Activated naive CD4-positive, alpha-beta T cell (primary cell): ENCODE measurements at places on chromosomes 3 and 15.

DNA sequence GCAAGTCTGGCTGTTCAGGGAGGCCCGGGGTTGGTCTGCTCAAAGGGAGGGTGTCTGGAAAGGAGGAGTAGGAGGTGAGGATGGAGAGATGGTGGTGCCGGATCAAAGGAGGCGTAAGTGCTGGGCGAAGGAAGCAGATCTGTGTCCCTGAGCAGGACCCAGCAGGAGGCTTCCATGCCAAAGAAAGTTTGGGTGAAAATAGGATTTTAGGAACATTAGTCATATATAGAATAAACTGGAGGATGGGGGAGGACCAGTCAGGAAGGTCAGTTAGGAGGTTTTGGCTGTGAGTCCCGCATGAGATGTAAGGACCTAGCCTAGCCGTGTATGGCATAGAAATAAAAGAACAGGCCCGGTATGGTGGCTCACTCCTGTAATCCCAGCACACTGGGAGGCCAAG, 28.6 kb upstream of the VPS8 start:
- no peak for DNase-seq

DNA sequence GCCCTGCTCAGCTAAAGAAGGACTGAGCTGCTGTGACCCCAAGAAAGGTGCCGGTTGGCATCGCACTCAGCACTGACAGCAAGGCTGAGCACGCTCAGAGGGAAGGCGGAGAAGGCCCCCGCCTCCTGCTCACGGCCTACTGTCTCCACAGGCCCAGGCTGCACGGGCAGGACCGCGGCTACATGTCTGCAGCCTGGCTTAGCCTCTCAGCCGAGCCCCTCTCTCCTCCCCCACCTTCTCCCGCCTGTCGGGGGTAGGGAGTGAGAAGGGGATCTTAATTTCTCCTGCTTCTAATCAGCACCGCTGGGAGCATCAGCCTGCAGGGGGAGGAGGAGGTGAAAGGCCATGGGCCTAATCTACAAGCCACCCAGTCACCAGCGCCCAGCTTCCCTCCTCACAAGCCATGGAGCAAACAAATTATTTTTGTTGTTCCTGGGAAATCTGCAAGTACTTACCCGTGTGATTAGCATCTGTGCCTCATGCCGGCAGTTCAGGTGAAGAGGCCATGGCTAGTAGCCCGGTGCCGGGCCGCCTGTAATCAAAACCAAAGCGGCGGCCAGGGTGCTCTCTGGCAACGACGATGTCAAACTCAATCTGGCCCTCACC, 68.1 kb downstream of the EPHB3 start:
- DNase-seq = no peak

GRCh38 chr3:156535162-156535627, 19.7 kb downstream of the SSR3 start:
- DNase-seq = no peak

- DNase-seq = no peak
Measured at GRCh38 chr3:197542741-197543454, 12.9 kb downstream of the BDH1 start.

DNA sequence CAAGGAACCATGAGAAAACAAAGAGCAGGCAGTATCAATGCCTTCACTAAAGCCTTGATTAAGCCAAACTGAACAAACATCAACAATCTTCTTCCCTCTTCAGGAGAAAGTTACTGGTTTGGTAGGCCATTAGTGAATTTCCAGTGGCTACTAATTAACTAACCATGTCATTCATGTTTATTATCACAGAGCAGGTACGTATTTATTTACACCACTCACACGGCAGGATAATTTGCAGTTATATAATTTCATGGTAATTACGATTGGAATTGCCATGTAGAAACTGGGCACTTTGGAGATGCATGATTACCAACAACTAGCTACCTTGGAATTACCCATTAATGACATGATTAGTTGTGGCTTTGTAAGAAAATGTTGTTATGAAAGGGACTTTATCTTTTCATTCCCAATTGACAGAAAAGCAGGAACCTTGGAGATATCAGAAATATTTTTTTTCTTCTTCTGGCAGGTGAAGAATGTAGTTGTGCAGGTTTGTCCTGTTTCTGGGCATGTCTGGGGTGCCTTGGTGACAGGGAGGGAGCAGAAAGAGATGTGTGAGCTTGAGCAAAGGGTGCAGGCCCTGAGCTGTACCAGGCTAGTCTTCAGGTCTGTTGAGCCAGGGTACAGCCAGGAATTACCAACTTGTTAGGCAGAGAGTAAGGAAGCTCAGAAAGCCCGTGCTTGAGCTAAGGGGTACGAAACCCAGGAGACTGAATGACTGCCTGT, 310.7 kb downstream of the RORA start:
- DNase-seq = no peak

DNA sequence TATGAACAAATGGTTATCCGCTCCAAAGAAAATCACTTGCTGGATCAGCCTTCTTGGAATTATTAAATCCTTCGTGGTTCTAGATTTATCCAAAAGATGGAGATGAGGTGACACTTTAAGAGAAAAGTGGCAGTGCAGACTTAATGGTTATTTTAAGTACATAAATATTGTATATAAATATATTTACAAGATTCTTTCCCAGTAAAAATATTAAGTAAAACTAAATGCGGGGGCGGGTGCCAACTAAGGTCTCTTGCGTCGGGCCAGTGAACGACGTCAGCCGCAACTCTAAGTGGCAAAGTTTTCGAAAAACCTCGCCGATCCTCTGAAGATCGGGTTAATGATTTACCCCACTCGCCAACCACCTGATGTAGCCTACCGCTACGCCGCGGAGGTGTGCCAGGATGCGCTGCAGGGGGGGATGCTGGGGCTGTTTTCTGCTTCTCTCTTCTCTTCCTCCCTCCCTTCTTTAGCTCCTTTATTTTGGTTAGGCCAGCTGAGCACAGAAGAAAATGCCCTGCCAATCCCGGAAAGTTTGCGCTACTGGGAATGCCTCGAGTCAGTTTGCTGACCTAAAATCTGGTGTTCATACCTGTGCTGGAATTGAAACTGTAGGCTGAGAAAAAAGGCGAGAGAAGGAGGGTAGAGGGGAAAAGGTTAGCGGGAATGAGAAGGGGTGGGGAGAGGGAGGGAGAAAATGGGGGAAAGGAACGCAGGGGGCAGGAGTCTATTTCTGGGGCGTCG, 7.6 kb upstream of the FOXB1 start:
- no peak for DNase-seq

- peak; percentile 12 for DNase-seq
Measured at GRCh38 chr3:53195602-53196574, 34.9 kb downstream of the PRKCD start.

GRCh38 chr3:172709774-172710663, 848 bp downstream of the NCEH1 start:
- DNase-seq = no peak

DNA sequence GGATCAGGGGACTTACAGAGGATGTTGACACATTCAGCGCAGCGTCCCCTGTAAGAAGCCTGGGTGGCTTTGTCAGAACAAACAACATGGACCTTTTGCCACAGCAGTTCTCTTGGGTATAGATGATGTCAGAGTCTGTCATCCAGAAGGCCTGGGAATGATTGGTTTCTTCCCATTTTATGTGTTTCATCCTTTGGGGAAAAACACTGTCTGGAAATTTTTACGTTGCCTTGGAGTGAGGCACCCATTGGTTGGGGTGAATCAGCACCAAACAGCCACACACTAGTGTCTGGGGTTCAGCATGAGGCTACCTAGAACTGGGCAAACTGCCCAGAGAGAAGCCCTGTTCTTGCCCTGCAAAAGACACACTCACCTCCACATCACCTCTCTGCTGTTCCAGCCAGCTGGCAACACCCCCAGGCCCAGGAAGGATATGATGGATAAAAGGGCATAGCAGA, 123.0 kb downstream of the FAM43A start:
- no peak for DNase-seq

DNA sequence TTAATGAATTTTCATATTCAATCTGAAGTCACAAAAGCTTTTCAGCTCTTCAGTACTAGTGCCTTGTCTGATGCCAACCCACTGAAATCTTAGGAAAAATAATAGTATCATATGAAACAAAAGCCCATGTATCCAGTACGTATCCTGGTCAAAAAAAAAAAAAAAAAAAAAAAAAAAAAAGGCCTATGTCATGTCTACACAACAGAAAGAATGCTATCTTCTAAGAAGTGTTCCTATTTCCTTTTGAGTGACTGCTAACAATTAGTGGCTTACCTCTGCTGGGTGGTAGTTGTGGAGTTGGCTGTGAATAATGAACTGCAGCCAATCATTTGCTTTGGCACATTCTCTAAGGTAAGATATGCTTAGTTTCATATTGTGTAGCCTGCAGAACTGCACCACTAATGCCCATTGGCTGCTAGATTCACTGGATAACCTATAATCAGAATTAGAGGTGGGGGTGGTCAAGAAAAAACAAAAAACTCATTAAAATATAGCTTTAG, 59.6 kb downstream of the EIF3J start:
- DNase-seq = no peak

- no peak for DNase-seq
Measured at GRCh38 chr15:37516621-37517020, 416.3 kb upstream of the MEIS2 start.

DNA sequence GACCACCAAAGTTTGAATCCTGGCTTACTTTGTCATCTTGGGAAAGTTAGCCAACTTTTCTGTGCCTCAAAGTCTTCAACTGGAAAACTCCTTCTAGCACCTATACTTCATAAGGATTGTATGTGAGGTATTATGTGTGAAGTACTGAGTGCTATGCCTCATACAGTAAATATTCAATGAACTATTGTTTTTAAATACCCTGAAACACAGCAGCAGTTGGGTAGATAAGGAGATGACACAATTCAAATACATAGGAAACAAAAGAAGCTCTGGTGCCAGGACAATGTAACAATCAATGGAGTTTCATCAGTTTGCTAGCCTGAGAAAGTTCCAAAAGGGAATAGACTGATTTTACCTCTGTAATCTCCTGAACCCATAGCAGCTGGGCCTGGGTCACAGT, 43.3 kb downstream of the TUBGCP4 start:
- DNase-seq = no peak

- DNase-seq = no peak
Measured at GRCh38 chr15:101499863-101500713, 10.6 kb upstream of the PCSK6 start.

- no peak for DNase-seq
Measured at GRCh38 chr15:35179739-35180138, 94.6 kb upstream of the NANOGP8 start.

GRCh38 chr15:39685999-39686613, 96.5 kb downstream of the FSIP1 start:
- no peak for DNase-seq

- no peak for DNase-seq
Measured at GRCh38 chr3:42010530-42010929, 48.6 kb upstream of the ULK4 start.

- DNase-seq = no peak
Measured at GRCh38 chr15:51759557-51760070, 8.2 kb downstream of the TMOD2 start.

DNA sequence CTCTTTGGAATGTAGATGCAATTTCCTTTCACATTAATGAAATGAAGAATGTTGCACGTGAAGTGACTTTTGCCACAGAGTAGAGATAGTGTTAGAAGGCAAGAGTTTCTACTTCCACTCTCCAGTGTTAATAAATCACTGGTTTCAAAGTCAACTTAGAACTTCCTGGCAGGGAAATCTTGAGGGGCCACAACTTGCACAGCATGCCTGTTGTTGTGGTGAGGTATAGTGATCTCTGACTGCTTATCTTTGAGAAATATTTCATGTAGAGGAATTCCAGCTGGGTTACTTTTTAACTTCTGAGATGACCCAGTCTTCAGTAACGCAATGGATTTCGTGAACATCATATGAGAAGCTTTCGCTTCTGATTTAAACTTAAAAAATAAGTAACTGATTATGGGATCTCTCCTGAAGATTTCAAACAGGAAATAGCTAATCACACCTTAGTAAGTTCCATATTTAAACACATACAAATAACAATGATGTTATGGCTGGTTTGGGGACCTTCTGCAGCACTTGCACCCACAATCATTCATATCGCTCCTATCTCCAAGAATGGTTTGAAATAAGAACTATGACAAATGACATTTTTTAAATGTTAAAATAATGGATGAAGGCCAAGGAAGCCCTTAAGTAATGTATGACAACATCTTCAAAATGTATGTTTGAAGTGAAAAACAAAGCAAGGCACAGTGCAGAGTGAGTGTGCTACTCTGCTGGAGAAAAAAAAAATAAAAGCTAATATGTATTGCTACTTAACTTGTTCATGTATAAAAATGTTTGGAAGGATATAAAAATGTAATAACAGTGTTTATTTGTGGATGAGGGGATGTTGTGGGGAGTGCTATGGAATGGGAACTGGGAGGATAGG, 726.5 kb upstream of the NECTIN3 start:
- no peak for DNase-seq

DNA sequence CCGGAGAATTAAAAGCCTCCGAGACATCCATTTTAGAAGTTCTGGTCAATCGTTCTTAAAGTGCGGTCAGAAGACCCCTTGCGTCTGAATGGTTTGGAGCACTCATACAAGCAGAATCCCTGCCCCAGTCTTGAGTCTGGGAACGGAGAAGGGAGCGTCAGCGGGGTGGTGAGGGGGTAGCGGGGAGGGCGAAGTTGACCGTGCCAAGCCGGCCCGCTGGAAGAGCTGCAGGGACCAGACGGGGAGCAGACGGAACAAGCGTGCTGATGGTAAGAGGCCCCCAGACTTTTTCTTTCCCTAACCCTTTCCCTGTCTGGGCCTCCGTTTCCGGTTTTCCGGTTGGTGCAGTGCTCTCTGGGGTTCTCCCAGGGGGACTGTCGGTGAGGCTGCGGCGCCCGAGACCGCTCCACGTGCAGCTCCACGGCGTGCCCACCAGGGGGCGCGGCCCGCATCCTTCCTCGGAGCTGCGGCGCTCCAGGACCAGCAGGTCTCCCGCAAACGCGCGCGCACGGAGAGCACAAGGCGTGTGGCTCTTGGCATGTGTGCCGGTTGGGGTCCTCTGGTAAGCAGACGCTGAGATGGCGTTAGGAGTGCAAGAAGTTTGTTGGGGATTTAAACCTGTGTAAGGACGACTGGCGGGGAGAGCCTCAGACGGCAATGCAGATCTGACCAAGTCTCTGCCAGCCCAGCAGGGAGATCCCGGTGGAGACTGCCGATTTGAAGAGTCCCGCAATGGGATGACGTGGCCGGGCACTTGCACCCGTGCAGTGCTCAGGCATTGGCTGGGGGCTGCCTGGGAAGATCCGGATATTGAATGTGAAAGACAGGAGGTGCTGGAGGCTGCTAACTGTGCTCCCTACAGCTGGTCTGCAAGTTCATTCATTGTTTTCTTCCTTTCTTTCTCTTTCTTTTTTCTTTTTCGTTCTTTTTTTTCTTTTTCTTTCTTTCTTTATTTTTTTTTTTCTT, 19.2 kb upstream of the CORO2B start:
- peak; percentile 68 for DNase-seq

- DNase-seq = peak; percentile 46
Measured at GRCh38 chr15:100596792-100597191, 5.2 kb downstream of the LINS1 start.

DNA sequence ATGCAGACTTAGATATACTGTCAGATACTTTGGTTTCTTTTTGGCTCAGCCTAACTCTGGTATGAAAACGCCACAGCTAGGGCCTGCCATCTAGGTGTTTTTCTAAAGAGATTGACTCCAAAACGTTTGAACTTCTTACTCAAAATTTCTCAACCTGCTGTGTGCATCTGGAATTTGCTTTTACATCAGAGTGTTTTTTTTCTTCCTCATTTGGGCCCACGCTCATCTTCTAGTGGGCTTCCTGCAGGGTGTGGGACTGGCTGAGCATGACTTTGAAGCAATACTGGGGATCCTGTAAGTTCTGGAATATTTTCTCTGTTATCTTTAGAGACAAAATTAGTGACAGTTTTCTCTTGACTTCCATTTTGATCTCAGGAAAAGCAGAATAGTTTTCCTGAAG, 117.8 kb downstream of the NR1D2 start:
- no peak for DNase-seq

- DNase-seq = no peak
Measured at GRCh38 chr3:131079086-131079485, 52.4 kb downstream of the NEK11 start.

GRCh38 chr3:190618330-190619030, 104.6 kb downstream of the IL1RAP start:
- DNase-seq = no peak
